MCF 10A (cell line): ENCODE measurements at places on chromosomes 13 and 19. TPM values are rescaled to one million over a fixed set of nuclear protein-coding genes. Genes with fewer than 3 reads are reported as not detected.

- H3K27me3 ChIP-seq = no peaks in the 10 kb centered on the region
- no peak overlapping the region for H3K27ac ChIP-seq
- no peak overlapping the region for H3K4me3 ChIP-seq
- DNase-seq = no peak
- H3K4me1 ChIP-seq = peaks cover 14% of the 10 kb centered on the region
These were observed 453.2 kb downstream of the KLF12 start for GRCh38 chr13:73681015-73681414.

- no peaks in the 10 kb centered on the region for H3K27me3 ChIP-seq
- no peak overlapping the region for H3K27ac ChIP-seq
- H3K4me1 ChIP-seq = peaks cover 6% of the 10 kb centered on the region
- H3K4me3 ChIP-seq = no peak overlapping the region
These were observed 30.0 kb downstream of the DCLK1 start for GRCh38 chr13:36101157-36101556.

Gene TEX29
- not detected in 2 replicates for total RNA-seq

DNA sequence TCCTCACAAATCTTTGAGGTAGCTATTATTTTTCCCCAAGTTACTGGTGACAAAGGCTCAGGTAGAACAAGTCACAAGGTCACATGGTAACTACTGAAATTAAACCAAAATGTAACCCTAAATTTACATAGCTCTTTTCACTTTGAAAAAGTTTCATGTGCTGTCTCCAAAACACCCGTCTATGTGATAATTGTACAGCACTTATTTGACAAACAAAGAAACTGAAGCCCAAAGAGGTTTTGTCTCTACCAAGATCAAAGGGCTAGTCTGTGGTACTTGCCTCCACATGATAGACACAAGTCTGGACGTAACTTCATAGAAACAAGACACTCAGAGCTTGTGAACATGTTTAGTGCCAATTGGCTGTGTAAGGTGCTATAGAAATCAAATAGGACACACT, 108.3 kb downstream of the SACS start:
- no peaks in the 10 kb centered on the region for H3K27me3 ChIP-seq
- DNase-seq = peak; percentile 1
- no peaks in the 10 kb centered on the region for H3K36me3 ChIP-seq

Gene MEIS3
- total RNA-seq = 6.6 and 11.2 TPM in 2 replicates

- no peaks in the 10 kb centered on the region for H3K4me1 ChIP-seq
- H3K27me3 ChIP-seq = no peaks in the 10 kb centered on the region
- no peaks in the 10 kb centered on the region for H3K36me3 ChIP-seq
- no peak for DNase-seq
- H3K4me3 ChIP-seq = peak overlapping the region; percentile 90
These were observed 1.2 kb downstream of the BRCA2 start for GRCh38 chr13:32316501-32316900.

DNA sequence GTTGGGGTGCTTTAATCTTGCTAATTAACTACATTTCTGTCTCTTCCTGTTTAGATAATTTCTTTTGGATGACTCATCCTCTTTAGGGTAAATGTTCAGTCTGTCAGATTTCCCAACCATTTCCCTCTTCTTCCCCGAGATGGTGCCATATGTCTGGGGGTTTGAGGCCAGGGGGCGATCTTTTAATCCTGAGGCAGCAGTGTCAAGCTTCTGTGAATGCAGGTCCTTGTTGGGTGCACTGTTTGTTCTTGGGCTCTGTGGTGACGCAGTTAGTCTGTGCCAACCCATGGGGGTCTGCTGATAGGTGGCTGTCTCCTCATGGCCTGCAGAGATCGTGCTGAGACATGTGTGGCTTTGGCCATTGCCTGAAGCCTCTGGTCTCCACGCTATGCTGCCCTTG, 420.4 kb downstream of the NDFIP2 start:
- no peaks in the 10 kb centered on the region for H3K27me3 ChIP-seq
- H3K4me3 ChIP-seq = no peak overlapping the region
- H3K4me1 ChIP-seq = no peaks in the 10 kb centered on the region
- no peak overlapping the region for H3K27ac ChIP-seq
- DNase-seq = peak; percentile 46
- H3K36me3 ChIP-seq = no peaks in the 10 kb centered on the region

Gene MAST3
- total RNA-seq = 4.1 and 5.9 TPM in 2 replicates
